Kidney epithelial cell (primary cell): ENCODE measurements at places on chromosomes 5 and 9.

DNA sequence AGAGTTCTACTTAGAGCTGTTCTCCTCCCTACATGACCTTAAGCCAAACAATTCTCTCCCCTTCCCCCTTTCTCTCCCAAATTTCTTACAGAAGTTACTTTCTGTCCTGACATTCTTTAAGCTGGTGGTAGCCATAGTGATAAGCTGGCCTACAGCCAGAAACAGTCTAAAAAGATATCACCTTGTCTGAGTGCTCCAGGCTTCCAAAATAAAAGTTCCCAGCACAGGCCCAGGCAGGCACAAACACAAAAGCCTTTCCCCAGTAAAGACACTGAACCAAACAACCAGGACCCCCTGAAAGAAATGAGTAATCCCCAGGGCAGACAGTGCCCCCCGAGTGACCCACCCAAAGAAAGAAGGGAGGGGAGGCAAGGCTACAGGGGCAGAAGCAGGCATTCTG, 19.2 kb downstream of the SIL1 start:
- DNase-seq, result no peak

DNA sequence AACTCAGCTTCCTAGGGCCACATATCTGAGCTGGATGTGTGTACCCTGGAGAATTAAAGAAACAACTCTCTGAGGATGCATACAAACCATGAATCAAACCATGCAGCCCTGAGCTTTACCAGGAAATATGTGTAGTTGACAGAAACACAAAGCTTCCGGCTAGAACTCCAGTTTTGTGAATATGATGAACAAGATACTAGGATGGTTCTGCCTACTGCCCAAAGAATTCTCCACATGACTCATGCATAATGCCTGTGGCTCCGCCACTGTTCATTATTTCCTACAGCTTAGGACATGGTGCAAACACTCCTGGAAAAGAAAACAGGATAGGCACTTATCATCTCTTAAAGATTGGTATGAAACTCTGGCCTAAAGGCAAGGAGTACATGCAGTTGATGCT, 343.4 kb downstream of the DNAH5 start:
- peak; percentile 29 for DNase-seq

DNA sequence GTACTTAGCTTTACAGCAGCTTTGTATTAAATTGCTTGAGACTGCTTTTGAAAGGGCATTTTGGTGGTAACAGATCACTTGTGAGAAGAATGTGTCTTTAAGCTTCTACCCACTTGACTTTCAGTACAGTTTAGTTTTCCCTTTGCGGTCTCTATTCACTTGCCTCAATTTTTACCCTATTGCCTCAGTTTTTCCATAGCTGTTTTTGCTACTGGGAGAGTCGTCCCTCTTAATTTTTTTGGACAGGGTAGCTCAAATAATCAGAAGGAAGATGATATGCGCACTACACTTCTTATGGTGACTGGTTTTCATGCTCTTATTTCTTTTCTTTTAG, 18.8 kb downstream of the UGCG start:
- DNase-seq, result no peak

- no peak for DNase-seq
These were observed 560 bp downstream of the DOCK2 start for GRCh38 chr5:169637549-169638121.

- DNase-seq, result no peak
These were observed 48.2 kb downstream of the HMHB1 start for GRCh38 chr5:143860211-143860610.

DNA sequence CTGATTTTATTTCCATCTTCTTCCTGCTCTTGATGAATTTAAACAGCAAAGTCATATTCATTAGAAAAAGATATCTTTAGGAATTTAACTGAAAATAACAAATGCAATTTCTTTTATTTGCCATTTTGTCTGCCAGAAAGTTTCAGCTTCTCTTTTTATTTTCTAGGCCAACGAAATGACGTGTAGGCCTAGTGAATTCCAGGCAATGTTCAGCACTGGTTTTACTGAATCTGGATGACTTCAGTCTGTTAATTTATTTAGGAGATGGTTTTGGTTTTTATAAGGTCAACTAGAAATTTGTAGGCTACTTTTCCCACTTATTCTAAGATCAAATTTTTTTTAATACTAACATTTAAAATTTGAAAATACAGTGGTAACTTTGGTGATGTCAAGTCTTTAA, 129.1 kb upstream of the VCAN start:
- no peak for DNase-seq

- DNase-seq, result no peak
These were observed 614.7 kb downstream of the PRELID2 start for GRCh38 chr5:145220481-145220880.

- no peak for DNase-seq
These were observed 35.5 kb downstream of the PLGRKT start for GRCh38 chr9:5402217-5402616.

DNA sequence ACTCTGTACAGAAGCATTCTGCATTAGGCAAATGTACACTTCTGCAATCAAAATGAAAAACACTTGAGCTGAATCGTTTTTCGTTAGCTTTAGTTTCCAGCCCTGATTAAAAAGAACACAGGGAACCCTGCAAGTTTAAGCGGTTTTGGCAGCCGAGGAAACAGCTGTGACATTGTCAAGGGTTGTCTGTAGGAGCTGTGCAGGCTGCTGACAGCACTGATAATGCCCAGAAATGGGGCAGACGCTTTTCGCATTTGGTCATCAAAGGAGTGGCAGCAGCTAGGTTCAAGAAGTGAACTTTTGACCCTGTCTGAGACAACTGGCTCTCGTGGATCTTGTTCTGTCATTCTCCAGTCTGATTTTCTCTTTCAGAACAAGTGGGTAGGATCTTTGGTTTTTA, 165.6 kb upstream of the CCDC152 start:
- no peak for DNase-seq

DNA sequence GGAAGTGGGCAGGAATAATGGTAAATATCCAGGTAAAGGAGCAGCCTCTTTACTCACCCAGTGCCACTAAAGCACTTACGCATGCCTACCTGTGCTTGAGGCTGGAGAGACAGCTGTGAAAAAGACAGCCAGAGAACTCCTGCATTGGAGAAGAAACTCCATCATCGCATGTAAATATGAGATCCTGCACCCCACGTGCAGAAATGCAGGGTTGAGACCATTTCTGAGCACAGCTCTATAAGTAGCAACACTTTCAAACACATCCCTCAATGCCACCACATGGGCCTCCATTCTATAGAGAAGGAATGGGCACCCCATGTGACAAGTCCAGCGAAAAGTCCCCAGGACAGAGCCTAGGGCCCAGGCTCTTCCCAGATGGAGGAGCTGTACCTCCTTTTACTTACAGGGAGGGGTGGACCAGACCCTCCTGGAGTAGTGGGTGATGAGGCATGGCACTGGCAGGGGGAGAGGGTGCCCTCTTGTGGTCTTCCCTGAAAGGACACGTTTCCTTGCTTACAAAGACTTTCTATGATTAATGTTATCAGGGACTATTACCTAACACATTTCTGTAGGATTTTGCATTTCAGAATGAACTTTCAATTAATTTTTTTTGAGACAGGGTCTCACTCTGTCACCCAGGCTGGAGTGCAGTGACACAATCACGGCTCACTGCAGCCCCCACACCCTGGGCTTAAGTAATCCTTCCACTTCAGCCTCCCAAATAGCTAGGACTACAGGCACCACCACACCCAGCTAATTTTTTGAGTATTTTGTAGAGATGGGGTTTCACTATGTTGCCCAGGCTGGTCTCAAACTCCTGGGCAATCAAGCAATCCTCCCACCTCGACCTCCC, 55.3 kb upstream of the IL17B start:
- no peak for DNase-seq

GRCh38 chr5:107808671-107809137, 138.0 kb upstream of the EFNA5 start:
- no peak for DNase-seq

- DNase-seq, result no peak
These were observed 158.9 kb upstream of the VCAN start for GRCh38 chr5:83312663-83313062.

DNA sequence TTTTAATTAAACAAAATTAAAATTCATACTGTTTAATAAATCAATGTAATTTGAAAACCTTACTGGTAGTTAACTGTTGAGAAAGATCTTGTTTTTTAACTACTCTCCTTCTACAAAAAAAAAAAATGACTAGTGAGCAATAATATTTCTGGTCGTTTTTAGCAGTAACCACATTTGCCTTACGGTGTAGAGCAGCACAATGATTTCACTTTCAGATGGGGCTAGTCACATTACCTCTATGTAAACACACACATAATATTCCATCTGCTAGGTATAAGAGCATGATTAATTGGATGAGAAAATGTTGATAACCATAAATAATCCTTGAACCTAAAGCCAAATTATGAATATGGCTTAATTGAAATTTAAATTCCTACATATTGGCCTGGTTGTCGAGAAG, 198.1 kb downstream of the CHSY3 start:
- DNase-seq, result no peak

GRCh38 chr9:110207071-110207641, 803 bp downstream of the C9orf152 start:
- no peak for DNase-seq

GRCh38 chr5:122844136-122844909, 1.1 kb upstream of the SNX24 start:
- no peak for DNase-seq

- DNase-seq, result no peak
These were observed 448 bp downstream of the RELL2 start for GRCh38 chr5:141637123-141637766.

DNA sequence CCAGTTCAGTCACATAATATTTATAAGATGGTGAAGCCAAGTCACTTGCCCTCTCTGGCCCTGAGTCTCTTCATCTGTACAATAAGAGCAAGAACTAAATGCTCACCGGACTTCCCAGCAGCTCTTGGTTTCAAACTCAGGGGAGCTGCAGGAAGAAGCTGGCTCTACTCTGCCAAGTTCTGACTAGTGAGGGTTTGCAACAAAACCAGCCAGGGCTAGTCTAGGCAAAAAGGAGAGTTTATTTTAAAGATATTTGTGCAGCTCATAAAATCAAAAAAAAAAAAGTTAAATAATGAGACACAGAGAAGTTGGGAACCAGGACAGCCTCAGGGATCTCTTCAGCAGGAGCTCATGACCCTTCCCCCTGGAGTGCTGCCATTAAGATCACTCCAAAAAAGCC, 107.3 kb downstream of the DOCK2 start:
- no peak for DNase-seq

DNA sequence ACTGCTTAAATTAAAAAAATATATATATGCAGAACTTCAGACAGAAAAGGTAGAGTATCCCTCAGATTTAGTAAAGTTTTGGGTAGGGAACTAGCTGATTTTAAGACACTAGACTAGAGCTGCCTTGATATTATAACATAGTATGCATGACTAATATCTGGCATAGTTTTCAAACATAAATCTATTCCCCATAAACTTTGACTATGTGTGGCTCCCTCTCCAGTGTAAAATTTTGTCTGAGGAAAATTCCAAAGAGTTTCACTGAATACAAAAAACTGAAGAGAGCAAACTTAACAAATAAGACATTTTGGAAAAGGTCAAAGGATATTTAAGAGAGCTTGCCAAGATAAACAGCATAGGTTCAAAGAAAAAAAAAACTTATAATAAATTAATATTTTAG, 66.2 kb upstream of the ZNF462 start:
- DNase-seq, result no peak

DNA sequence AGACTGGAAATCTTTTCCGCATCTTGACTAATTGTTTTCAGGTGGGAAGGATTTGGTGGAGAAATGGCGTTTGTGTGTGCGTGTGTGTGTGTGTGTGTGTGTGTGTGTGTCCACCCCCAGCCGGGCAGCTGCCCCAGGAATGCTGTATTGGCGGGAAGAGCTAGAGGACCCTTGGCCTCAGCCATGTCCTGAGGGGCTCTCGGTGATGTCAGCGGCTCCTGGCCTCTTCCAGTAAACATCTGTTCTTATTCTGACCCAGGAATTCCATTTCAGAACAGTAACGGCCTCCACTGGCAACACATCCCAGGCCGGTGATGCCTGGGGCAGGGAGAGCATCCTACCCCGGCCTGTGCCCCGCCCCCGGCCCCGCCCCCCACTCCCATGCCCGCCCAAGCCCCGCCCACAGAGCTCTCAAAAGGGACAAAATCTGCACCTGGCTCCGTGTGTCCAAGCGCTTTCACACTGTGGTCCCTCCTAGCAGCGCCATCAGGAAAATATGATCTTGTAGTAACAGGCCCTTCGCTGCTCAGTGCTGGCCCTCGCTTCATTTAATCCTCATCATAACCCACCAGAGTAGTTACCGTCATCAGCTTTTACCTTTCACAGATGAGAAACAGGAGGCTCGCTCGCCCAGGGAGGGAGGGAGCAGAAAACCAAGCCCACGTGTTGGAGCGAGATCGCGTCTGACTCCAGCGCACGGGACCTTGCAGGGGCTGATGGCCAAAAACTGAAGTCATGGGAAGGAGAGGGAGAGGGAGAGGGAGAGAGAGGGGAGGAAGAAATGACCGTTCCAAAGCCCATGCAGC, 18.9 kb downstream of the ADAMTS2 start:
- no peak for DNase-seq

DNA sequence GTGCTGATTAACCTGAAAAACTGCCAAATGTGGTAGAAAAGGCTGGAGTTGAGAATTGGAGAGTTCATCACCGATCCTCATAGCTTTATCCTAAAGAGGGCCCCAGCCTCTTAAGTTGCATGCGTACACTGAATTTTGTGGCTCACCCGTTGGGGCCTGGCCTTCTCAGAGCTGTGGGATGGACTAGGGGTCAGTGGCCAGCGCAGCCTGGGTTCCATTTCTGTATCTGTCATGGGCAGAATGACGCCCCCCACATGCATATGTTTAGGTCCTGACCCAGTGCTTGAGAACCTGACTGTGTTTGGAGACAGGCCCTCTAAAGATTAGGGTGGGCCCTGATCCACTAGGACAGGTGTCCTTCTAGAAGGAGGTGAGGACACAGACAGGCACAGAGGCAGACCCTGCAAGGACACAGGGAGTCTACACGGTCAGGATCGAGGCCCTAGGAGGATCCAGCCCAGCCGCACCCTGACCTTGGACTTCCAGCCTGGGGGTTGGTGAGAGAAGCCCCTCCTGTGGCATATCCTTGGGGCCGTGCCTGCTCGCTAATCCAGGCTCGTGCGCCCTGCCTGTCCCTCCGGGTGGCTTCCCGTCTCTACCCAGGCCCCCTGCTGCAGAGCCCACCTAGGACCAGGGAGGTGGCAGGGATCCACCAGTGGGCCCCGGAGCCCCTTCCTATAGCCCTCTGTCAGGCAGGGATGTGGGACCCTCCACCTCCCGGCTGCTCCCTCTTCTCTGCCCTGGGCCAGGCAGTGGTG, 32.2 kb downstream of the NDUFS6 start:
- no peak for DNase-seq
